Activated T-cell treated with anti-CD3 and anti-CD28 coated beads, Interleukin-2, amount 50 U/mL, for 24 hours (primary cell): ENCODE measurements at places on chromosomes 7 and 10.

DNA sequence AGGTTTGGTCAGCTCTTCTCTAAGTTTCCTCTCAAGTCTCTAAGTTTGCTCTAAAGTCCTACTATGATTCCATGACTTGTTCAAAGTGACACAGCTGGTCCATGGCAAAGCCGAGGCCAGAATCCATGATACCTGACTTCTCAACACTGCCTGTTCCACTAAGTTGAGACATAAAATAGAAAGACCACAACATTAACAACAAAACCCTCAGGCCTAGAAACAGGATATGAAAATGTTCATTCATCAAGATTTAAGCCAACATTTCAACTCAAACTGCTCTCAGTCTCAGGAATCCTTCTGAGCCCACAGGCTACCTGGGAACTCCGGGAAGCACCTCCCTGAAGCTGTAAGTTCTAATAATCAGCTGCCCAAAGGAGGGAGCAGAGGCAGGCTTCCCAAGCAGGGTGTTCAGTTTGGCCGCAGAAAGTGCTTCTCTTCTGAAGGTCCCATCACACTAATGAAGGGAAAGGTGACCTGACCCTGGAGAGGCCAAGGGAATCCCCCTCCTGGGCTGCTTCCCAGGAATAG lies 62.9 kb downstream of the STK17A start:
- no peak for DNase-seq

GRCh38 chr7:144941127-144941526 lies 105.3 kb upstream of the TPK1 start:
- no peak for DNase-seq

DNA sequence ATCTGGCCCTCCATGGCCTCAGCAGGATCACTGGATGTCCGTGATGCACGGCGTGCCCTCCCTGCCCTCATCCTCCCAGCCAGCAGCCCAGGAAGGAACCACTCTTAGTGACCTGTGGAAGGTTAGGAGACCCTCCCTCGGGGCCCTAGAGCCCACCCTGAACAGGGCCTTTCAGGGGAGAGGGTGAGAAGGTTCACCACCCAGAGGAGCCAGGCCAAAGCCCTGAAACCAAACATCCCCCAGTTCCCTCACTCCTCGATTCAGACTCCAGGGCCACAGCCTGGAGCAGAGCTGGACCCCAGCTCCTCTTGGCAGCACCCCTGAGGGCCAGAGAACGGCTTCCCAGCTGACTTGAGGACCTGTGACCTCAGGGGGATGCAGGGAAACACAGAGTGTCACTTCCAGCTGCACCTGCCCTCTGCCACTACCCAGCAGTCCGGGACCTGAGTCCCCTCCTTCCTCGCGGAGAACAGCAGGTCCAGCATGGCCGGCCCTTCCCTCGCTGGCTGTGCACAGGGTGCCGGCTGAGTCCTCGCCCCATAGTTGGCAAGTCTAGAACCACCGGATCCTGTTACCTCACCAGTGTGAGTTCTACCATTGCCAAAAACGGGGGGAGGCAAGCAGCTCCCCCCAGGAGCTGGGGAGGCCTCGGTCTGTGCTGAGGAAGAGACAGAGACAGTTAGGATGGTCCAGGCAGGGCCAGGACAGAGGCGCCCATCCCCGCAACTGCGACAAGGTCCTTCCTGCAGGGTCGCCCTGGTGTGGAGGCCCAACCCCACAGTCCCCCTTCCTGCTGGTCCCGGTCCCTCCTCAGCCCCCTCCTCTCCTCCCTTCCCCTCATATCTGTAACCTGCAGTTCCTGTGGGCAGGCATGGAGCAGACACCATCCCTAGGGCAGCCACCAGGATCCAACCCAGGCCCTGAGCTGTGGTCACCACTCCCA lies 158.6 kb downstream of the NRF1 start:
- no peak for DNase-seq

DNA sequence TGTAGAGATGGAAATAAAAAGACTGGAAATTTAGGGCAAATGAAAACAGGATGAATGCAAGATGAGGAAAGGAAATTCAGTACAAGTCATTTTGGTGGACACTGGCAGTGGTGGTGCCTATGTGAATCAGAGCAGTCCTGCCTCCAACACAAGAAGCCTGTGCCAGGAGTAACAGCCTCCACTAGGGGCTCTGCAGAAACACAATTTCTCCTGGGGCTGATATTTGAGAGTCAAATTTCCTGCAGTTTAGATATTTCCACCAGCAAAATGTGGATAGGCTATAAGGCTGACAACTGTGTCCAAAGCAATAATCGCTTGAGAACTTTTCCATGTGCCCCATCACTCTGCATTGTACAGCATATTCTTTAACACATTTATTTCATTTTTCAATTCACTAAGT lies 4.7 kb upstream of the PLXDC2 start:
- DNase-seq = no peak

- DNase-seq = no peak
Measured at GRCh38 chr7:18828260-18828993, 289.0 kb downstream of the TWIST1 start.
